Stimulated activated CD4-positive, alpha-beta T cell treated with anti-CD3 and anti-CD28 coated beads, Interleukin-4, amount 100 ng/mL, for 1 hour (primary cell): ENCODE measurements at places on chromosomes 6 and 20.

DNA sequence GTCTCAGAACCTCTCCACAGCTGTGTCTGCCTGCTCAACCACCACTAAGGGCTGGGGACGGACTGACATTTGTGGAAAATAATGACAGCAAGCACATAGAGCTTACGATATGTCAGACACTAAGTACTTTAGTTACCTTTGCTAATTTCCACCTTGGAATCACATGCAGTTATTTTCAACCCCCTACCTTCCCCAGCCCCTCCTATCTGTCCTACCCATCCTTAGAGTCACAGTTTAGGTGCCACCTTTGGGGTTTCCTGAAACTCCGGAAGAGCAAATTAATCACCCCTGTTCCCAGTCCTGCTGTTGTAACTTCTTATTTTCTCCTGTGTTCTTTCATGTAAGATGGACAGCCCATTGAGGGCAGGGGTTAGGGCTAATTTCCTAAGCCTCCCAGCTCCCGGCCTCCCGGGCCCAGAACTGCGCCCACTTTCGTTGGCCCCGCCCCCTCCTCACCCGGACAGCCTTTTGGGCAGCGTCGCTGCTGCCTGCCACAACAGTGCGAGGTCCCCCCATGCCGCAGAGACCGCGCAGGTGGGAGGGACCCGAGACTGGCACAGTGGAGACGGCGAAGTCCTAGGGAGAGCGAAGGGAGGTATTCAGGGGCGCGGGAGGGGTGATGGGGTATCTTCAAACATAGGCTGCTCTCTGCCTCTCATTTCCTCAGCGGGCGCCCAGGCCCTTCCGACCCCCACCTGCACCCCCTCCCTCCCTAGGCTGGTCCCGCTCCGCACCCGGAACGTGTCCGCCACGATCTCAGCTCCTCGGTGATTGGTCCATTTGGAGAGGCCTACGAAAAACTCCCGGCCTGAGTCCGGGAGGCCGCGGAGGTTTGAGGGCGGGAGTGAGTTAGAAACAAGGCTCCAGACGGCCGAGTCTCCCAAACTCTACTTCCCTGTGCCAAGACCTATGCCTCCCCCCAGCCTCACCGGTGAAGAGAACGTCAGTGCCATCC lies 1.1 kb downstream of the DDAH2 start:
- no peak for DNase-seq

DNA sequence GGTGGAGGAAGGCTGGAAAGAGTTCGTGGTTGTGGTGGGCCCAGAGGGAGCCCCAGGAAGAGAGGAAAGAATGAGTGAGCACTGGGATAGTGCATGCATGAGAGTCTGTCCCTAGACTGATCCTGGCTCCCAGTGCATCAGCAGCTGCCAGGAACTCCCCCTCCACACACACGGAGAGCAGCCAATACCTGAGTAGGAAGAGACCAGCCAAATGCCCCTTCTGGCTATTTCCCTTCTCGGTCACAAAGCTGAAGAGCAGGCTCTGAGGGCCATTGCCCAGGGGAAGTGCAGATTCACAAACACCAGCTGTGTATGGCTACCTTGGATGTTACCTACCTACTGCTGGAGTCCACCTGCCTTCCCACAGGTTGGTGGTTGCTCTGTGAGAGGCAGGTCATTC lies 45.1 kb downstream of the GABRR2 start:
- no peak for DNase-seq

DNA sequence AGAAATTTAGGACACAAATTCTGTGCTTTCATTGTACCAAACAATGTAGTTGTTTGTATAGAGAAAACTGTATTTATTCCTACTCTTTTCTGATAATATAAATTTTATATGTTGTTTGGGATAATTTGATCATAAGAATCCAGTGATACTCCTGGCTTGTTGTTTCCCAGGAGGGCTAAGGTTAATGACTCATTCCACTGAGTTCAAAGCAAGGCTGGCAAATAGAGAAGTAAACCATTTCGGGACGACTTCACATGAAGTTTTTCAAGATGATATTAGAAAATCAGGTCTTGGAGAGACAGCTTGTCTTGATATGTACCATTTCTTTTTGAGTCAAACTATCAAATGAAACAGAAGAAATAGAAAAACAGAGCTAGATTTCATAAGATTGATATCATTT lies 326.1 kb upstream of the CNR1 start:
- no peak for DNase-seq

DNA sequence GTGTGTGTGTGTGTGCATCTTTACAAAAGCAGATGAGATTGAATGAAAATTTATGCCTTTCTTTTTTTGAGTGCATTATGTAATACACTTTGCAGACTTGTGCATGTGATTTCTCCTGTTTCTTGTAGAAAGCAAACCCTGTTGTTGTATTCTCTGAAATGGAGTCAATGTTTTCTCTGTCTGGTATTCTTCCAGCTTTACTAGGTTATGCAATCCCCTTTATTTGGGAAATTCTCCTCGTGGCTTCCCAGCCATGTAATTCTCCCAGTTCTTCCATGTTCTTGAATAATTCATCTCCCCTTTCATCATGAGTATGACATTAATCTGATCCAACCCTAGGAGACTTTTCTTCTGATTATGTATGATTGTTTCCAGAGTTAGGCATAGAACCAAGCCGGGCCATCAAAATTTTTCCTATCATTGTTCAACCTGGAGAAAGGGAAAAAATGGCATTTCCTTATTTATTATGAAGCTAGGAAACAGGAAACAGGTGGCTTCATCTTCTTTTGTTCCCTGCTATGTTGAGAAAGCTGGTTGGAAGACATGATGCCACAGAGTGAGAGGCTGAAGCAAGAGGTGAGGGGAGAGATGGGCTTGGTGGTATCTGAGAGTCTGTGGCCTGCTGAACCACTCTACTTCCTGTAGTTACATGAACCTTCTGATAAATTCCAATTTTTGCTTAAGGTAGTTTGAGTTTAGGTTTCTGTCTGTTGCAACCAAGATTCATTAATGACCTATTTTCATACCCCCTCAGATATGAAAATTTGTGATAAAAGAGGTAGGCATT lies 68.8 kb downstream of the PRL start:
- no peak for DNase-seq

- no peak for DNase-seq
Observed at GRCh38 chr6:160070427-160070826, 51.2 kb upstream of the SLC22A1 start.

DNA sequence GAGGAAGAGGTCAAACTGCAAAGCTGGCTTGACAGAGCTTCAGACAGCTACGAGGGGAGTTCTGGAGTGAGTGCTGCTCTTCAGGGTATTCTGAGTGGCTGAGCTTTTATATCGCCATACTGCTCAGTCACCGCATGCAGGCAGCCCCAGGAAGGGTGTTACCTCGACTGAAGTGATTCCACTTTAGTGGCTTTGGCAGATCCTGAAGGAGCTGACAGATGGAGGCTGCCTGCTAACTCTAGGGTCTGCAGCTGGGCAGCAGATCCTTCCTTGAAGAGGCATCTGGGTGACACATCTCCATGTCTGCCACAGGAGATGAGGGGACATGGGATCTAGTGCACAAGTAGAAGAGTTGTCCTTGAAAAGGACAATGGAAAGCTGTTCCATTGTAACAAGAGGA lies 3.7 kb upstream of the DEK start:
- DNase-seq, result no peak

GRCh38 chr6:41608443-41609151 lies 29.7 kb upstream of the MDFI start:
- DNase-seq, result no peak

DNA sequence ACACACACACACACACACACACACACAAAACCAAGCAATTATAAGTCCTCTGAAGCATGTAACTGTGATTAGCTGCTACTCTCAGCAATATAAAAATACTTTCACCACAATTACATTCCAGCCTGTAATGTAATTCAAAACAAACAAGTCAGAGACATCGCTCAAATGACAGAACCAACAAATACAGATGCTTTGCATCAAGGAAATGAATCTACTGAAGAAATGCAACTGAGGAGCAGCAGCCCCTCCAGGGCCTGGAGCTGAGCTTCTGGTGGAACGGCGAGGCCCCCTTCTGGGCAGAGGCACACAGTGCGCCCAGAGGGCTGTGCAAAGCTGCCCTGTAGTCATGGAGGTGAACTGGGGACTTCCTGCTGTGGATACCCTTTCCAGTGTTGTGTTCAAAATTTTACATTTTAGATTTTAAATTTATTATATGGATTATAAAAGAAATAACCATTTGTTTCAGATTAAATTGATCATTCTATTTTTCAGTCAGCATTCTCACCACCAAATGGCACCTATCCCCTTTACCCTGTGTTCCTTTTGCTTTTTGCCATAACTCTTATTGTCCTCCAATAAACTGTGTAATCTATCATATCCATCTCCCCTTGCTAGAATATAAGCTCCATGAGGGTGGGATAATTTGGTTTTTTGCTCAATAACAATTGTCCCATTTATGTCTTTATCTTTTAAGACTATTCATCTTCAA lies 23.2 kb downstream of the ADAT2 start:
- peak; percentile 72 for DNase-seq

DNA sequence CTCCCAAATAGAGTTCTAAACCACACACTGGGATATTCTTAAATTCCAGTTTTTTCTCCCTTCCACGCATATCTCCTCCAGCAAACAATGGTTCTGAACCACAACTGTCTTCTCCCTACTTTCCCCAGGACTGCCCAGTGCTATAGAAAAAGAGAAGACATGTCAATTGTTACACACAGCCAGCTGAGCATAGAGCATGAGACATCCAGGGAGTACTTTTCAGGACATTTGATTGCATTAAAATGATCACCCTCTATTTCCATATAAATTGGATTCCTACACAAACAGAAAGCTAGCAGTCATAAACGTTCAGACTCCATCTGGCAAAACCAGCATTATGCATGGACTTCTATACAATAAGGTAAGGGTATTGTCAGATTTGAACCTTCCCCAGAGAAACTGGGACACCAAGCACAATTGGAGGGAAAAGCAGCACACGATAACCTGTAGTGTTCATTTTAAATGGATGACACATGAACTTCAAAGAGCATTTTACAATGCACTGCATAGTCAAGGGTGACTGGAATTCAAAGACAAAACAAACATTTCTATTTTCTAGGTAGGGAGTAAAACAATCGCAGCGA lies 93.1 kb upstream of the HEY2 start:
- no peak for DNase-seq

DNA sequence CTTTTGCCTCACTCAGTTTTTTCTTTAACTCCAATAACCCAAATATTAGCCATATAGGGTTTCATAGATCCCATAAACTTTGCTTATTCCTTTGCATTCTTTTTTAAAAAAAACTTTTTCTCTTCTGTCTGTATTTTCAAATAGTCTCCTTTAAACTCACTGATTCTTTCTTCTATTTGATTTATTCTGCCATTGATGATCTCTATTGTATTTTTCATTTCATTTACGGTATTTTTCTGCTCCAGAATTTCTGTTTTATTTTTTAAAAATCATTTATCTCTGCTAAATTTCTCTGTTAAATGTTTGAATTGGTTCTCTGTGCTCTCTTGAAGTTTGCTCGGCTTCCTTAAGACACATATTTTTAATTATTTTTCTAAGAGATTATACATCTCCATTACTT lies 573.3 kb upstream of the MAN1A1 start:
- DNase-seq, result no peak

DNA sequence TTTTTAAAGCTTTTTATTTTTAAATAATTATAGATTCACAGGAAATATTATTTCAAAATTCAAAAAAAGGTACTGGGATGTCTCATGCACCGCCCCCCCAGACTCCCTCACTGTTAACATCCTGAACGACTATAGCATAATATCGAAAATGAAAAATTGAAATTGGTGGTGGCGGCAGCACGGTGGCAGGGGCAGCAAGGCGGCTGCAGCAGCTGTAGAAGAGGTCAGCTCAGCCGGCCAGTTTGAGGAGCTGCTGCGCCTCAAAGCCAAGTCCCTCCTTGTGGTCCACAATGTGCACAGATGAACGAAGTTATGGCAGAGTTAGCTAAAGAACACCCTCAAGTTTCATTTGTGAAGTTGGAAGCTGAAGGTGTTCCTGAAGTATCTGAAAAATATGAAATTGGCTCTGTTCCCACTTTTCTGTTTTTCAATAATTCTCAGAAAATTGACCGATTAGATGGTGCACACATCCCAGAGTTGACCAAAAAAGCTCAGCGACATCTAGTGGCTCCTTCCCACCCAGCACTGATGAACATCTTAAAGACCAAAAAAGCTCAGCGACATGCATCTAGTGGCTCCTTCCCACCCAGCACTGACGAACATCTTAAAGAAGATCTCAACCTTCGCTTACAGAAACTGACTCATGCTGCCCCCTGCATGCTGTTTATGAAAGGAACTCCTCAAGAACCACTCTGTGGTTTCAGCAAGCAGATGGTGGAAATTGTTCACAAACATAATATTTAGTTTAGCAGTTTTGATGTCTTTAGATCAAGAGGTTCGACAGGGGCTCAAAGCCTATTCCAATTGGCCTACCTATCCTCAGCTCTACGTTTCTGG lies 100.8 kb downstream of the FAM217A start:
- DNase-seq, result peak; percentile 11

GRCh38 chr6:136609873-136610706 lies 59.9 kb upstream of the MAP7 start:
- DNase-seq, result no peak

DNA sequence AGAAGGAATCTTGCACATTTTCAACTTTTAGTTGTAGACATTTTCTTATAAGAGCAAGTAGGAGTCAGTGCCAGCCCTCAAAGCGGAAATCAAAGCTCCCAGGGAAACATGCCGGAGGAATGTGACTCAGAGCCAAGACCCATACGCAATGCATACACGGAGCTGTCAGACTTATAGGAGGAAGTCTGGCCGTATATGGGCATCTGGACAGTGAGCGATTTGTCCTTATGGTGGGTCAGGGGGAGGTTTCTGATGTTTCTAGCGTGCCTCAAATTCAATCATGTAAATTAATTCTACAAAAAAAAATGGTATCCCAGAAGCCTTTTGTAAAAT lies 3.6 kb upstream of the CCN2 start:
- DNase-seq, result no peak

GRCh38 chr6:6972456-6972855 lies 135.3 kb upstream of the RREB1 start:
- DNase-seq, result no peak

GRCh38 chr20:61449916-61450315 lies 197.9 kb downstream of the CDH4 start:
- DNase-seq, result no peak

GRCh38 chr6:1461207-1461606 lies 71.8 kb downstream of the FOXF2 start:
- no peak for DNase-seq

- DNase-seq, result peak; percentile 34
Observed at GRCh38 chr6:31615748-31616147, 714 bp downstream of the AIF1 start.

- DNase-seq, result no peak
Observed at GRCh38 chr6:35629876-35630378, 58.8 kb downstream of the FKBP5 start.

DNA sequence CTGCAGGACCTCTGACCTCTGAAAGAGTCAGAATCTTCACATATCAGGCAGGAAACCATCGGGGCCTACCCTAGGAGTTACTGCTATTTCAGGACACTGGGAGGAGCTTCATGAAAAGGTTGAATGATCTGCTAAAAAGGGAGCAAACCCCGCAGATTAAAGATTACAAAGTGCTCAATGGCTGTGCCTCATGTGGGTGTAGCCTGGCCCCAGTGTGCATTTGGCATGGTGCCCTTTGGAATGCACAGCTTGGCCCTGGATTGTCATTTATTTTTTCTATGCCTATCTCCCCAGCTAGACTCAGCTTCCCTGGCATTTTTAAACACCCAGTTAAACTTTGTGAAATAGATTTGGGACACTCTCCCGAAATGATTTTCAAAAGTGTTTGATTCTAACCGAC lies 368.5 kb upstream of the SPTLC3 start:
- no peak for DNase-seq
